ENCODE measurements at places on chromosomes 16 and 17. TPM values are rescaled to one million over a fixed set of nuclear protein-coding genes. Genes with fewer than 3 reads are reported as not detected.

DNA sequence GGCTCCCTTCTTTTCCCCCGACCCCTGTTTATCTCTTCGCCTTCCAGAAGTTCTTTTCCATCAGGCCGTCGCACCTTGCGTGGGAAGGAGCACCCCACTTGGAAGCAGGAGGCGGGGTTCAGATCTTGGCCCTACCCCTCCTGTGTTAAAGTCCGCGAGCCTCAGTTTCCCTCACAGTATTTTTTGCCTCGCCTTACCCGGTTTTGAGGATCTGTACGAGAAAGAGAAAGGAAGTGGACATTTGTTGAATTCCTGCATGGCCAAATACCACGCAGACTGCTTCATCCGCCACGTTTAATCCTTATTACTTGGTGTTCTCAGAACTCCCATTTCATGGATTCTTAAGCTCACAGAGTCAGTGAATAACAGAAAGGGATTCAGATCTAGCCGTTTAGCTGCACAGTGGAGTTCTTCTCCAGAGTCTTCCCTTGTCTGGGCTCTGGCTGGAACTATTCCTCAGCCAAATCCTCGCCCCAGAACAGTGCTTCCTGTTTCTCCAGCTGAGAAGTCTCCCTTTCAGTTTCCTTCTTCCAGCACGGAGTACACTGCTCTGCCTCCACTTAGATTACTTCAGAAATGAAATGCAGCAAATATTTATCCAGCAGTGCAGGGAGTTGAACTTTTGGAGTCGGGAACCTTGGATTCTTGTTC, 590 bp downstream of the TMEM219 start:
- DNase-seq, result peak; percentile 51

GRCh38 chr16:87033541-87034300, 283.5 kb downstream of the C16orf95 start:
- no peak for DNase-seq

DNA sequence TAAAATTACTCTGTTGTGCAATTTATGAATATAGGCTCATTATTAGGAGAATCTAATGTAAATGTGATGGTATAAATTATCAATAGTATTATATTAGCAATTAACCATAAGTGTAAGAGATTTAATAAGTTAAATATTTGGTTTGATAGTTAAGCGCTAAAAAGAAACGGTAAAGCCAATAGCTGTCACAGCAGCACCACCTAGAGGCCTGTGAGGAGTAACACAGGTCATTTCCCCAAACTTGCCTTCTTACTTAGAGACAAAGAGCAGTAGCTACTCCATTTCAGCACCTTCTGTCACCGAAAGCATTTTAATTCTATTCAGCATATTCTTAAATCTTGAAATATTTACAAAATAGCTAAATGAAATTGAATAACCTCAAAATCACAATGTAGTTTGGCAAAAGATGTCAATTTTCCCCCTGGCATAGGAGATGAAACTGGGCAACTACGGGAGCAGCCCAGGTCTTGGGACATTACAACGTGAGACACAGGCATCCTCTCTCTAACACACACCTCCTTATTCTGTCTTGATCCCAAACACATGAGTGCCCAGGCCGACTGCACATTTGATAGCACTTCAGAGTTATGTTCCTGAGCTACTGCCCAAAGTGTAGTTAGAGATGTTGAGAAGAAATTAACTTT, 14.3 kb upstream of the DYNLRB2 start:
- DNase-seq, result no peak

DNA sequence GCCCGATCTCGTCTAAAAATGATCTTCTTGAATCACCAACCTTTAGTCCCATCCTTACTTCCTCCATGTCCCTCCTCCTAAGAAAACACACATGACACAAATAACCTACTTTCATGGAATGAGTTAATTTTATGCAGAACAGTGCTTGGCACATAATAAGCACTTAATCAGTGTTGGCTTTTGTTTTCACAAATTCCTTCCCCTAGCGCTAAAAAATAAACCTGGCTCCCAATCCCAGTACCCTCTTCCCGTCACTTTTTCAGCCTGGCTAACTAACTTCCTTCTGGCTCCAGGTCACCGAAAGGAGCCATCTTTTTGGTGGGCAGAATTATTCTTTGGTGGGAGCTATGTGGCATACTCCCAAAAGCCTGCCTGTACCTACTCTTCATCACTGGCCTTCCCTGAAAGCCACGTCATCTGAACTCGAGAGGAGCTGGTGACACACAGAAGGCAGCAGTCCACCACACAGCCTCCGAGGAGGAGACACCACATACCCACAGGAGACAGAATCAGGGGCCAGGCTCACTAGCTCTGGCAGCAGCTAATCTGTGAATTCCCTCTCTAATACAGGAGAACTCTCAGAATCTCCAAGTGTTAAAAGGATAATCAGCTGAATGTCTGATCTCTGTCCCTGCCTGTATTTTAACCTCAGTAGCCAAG, 114.5 kb downstream of the SMG6 start:
- no peak for DNase-seq

DNA sequence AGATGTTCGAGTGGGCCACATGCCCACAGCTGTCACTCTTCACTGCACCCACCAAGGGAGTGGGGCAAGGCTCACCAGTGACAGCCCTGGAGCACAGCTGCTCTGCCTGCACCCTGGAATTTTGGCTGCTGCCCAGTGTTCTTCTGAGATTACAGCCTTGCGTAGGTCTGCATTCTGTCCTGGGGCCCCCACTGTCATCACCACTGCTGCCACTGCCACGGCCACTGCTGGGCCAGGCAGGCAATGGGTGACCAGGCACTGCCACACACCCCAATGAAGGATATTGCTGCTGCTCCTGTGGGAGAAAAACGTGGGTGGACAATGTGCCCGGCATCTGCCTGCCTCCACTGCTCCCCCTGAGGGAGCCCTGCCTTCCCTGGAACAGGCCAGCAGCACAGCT, 1717.0 kb downstream of the TP53TG3F start:
- DNase-seq, result no peak

GRCh38 chr17:15434956-15435355, 32.5 kb downstream of the CDRT4 start:
- no peak for DNase-seq

GRCh38 chr16:11586378-11586855, 302 bp downstream of the LITAF start:
- DNase-seq, result no peak

GRCh38 chr17:51365090-51365489, 104.7 kb downstream of the UTP18 start:
- no peak for DNase-seq

- peak; percentile 96 for DNase-seq
Observed at GRCh38 chr16:46973207-46973995, at the start of gene DNAJA2. DNAJA2 (minus strand) TSS chr16:46973674; CDS start chr16:46973572, 102 bp downstream.

GRCh38 chr16:78952630-78953029, 647.9 kb downstream of the MAF start:
- no peak for DNase-seq

GRCh38 chr16:8899709-8900317, 17.7 kb downstream of the LITAFD start:
- no peak for DNase-seq

DNA sequence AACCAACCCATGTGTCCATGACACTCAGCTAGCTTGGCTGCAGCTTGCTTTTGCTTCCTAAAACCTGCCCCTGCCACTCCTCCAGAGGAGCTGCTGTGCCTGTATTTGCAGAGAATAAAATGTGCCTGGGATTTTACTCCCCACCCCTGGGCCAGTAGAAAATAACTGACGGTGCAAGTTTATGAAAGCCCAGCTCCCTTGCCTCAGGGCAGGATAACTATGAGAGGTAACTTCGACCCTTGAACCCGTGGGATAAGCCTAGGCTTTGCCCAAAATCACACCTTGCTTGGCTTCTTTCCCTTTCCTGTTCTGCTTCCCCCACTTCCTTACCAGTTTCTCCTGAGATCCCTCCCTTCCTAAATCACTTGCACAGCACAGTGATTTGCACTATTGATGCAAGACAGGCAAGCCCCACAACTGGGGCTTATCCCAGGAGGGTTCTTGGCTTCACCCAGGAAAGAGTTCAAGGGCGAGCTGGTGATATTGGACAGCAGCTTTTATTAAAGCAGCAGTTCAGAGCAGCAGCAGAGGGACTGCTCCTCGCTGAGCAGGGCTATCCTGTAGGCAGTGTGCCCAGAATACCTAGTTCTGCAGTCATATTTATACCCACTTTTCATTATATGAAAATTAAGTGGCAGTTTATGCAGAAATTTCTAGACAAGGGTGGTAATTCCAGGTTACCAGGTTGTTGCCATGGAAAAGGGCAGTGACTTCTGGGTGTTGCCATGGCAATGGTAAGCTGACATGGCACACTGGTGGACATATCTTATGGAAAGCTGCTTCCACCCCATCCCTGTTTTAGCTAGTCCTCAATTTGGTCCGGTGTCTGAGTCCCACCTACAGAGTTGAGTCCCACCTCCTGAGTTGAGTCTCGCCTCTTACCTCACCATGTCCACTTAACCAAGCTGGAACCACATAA, 6.3 kb upstream of the ERCC4 start:
- DNase-seq, result no peak

DNA sequence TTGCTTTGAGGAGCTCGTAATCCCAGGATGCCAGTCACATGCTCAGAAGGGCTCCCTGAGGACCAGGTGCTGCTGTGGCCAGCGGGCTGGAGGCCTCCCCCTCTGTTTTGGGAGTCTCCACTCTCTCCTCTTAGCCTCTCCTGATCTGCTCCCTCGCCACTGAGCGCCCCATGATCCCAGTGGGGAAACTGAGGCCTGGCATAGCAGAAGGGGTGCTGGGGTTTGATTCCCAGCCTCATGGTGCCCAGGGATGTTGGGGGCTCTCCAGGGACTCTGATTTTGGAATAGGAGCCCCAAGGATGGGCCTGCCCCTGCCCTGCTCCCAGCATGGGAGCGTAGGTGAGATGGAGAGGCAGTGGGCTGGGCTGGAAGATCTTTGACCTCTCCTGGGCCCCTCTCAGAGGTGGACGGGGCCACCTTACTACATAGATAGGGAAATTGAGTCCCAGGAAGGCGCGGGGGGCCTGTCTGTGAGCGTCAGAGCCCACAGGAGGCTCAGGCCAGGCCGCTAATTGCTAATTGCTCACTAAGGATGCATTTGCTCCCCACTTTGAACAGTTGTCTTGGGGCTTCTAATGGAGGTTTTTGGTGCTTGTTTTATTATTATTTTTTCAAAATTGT, 525 bp upstream of the ADCY7 start:
- no peak for DNase-seq

- no peak for DNase-seq
Observed at GRCh38 chr17:12365805-12366204, 299.9 kb upstream of the MYOCD start.

DNA sequence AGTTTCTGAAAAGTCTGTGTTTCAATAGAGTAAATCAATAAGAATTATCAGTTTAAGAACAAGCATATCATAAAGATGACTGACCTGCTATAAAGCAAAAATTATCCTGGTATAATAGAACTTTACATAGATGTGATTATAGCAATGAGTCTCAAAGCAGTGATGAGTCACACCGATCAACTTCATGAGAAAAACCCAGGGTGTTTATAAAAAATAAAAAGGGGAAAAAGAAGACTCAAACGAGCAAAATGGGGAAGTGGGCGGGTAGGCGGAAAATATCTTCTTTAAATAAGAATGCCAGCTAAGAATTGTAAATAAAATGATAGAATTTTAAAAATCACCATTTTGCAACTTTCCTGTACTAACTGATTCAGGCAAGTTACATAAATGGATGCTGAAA, 46.8 kb downstream of the BRIP1 start:
- no peak for DNase-seq

DNA sequence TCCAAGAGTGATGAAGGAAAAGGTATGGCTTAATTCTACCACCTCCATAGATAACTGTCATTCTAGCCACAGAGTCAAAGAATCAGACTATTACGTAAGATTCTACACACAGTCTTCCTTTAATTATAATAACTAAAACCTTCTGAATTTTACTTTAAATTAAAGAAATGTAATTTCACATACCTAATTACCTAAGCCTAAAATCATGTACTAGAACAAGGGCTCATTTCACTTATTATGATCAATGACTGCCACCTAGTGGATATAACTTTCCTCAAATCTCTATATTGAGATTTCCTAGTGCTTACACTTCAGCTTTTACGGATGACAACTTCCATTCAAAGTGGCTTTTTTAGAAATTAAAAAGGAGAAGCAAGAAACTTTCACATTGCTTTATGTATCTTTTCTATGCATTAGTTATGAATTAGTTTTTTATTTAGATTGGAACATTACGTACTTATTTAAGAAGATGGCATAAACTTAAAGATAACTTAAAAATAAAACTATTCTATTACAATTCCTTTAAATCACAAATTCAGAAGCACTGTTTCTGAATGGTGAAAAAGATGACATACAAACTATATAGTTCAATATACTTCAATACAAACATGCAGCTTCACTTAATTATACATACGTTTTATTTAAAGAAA, 18.2 kb upstream of the ABCA10 start:
- DNase-seq, result no peak

The ZNF597 gene
- 5.0 TPM for polyA plus RNA-seq

The AURKB gene
- 25.4 TPM for polyA plus RNA-seq

The LYRM9 gene
- polyA plus RNA-seq, result 22.3 TPM

The CSH1 gene
- polyA plus RNA-seq, result 1.4 TPM

The ITGAD gene
- polyA plus RNA-seq, result 0.03 TPM
